ENCODE measurements at places on chromosomes 13 and 19. TPM values are rescaled to one million over a fixed set of nuclear protein-coding genes. Genes with fewer than 3 reads are reported as not detected.

- no peak for DNase-seq
Measured at GRCh38 chr13:41416276-41416675, 41.1 kb upstream of the RGCC start.

GRCh38 chr13:75411924-75412537 lies 69.9 kb downstream of the TBC1D4 start:
- no peak for DNase-seq

BCL3 gene
- total RNA-seq: 31.9 TPM

- peak; percentile 56 for DNase-seq
Measured at GRCh38 chr19:4633140-4633967, 6.0 kb upstream of the TNFAIP8L1 start.

- no peak for DNase-seq
Measured at GRCh38 chr19:53936029-53936428, 26.7 kb upstream of the CACNG8 start.

- no peak for DNase-seq
Measured at GRCh38 chr13:98515818-98516465, 61.0 kb downstream of the STK24 start.

DNA sequence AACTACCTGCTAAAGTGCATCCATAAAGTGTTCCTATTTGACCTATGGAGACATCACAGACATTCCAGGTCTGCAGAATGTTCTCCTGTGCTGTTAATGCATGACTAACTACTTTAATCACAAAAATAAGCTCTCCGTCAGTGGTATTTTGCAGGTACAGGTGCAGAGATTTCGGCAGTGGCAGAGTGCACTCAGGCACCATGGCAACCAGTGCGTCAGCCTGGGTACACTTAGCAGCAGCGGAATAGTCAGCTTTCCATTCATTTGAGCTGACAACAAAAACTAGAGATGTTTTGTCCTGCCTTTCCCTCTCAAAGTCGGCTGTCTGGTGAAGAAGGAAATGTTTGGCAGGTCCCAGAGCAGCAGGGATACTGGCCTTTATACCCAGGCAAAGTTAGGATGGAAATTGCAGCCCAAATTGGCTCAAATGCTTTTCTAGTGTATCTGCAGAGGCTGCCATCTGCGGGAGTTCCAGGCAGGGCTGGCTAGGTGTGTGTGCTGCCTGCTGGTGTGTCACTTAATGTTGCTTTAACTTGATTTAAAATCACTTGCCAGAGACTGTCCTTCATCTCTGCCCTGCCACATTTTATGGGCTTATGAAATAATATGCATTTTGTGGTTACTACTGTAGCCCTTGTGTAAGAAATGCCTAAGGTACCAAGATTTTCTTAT lies 195.8 kb downstream of the RAP2A start:
- DNase-seq: no peak

ANGPTL8 gene
- not detected for total RNA-seq

DNA sequence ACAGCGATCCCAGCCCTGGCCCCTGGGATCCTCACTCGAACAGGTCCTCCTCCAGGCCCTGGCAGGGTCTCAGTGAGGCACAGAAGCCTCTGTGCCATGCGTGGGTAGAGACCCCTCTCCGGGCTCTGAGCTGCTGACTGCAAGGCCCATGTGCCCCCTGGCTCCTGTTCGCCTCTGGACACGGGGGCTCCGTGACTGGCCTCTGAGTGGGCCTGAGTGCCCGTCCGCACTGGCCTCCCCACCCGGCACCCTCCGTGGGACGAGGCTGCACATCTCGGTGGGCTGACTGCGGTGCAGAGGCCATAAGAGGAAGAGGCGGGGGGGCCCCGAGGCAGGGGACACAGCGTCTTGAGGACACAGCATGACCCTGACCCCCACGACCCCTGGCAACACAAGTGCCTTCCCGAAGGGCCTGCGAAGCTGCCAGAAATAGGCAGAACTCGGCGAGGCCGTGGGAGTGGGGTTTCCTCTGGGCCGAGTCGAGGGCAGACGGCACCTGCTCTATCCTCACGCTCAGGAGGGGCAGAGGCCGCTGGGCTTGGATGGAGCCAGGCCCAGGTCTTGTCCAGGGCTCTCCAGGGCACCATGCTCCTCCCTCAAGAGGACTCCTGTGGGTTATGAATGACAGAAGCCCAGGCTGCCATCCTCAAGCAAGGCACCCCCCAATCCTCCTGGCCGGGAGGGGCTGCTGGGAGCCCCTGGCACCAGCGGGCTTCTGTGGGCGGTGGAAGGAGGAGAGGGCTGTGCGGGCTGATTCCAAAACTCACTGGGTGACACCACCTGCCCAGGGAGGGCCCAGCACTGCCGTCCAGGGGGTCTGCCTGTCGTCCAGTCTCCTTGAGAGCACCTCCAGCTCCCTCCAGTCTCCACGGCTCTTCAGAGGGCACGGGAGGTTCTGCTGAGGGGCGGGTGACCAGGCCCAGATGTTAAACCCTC lies 52.6 kb downstream of the RASA3 start:
- DNase-seq: peak; percentile 76

ATP4B gene
- not detected for total RNA-seq

KLK14 gene
- total RNA-seq: 0.20 TPM

- no peak for DNase-seq
Measured at GRCh38 chr19:15813916-15814315, 1.5 kb downstream of the OR10H1 start.

DNA sequence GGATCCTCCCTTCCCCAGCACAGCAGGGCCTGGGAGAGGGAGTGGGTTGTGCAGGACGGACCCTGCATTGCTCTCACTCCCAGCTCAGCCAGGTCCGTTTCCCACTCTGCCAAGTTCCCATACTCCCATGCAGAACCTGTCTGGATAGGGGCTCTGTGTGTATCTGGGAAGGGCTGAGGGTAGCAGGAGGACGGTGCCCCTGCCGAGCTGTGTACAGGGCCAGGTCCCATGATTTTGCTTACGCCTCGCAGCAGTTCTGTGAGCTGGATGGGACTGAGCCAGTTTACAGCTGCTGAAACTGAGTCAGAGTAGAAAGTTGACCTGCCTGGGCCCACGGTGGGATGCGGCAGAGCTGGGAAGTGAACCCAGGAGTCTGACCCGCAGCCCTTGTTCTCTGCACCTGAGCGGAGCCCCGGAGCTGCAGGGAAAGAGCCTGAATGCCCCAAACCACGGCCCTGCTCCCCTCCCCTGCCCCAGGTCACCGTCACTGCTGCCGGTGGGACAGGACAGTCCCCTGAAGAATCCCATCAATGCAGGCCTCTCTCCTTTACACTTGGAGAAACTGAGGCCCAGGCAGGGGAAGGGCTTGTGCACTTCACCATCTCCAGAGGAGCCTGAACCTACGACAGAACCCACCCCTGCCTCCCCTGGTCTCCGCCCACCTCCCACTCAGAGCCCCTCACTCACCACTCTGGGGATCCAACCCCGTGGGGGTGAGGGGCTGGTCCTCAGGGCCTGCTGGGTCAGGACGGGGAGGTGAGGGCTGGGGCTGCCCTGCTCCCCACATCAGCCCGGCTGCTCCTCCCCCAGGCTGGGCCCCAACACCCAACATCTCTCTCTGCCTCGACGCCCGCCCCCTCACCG lies 3.5 kb downstream of the LILRB5 start:
- DNase-seq: peak; percentile 44

DNA sequence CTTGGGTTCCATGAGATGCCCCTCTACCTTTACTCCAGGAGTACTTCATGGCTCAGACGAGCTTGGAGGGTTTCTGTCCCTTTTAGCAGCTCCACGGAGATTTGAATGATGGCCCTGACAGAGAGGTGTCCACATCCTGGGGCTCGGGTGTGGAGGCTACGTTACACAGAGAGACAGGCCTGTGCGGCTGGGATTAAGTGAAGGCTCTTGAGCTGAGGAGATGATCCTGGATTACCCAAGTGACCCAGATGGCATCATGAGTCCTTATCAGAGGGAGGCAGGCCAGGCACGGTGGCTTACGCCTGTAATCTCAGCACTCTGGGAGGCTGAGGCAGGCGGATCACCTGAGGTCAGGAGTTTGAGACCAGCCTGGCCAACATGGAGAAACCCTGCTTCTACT lies 12.4 kb downstream of the DPP9 start:
- no peak for DNase-seq

ZNF93 gene
- 1.8 TPM for total RNA-seq

GRCh38 chr13:44259045-44260027 lies 114.3 kb upstream of the SERP2 start:
- DNase-seq: no peak

- no peak for DNase-seq
Measured at GRCh38 chr13:48810013-48810412, 156.3 kb downstream of the CYSLTR2 start.

DNA sequence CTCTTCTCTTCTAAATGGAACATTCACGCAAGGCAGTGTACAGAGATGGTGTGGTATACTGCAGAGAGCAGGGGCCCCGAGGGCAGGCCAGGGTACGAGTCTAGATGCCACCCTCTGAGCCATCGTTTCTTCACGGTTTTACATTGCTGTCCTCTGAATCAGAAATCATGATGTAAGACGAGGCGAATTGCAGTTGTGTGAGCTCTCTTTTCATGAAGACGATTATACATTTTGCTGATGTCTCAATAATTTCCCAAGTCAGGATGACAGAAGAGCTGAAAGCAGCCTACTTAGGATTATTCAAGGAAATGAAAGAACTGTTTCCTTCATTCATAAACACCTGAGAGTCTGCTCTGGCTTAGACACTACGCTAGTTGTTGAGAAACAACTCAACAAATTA lies 93.8 kb upstream of the RNF113B start:
- DNase-seq: no peak

DNA sequence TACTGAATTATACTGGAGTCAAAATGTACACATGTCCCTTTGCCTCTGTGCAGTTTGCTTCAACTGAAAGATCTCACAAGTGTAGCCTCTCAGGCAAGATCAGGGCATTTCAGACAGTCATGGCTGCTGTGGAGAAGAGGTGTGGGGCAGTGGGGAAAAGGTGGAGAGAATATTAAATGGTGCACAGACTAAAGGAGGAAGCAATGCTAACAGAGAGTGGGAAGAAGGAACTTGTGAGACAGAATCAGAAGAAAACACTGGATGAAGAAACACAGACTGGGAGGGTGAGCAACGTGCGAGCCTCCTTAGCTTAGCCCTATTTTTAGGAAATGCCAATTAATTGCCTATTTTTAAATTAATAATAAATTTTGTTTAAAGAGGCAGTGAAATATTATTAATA lies 49.6 kb upstream of the RAP2A start:
- no peak for DNase-seq

DNA sequence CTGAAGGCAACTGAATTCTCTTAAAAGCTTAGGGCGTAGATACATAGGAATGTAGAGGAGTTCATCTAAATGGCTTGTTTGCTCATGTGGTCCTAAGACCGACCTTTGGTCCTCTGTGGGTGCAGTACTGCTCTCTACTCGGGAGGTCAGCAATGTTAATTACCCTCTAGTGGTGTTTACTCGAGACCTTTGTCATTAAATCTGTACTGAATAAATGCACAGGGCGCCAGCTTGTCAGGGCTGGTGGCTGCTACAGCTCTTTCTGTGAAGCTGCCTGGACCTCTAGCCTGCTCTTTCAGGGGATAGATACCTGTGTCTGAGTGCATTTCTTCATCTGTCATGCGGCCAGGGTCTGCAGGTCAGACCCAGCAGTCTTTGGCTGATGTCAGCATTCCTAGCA lies 29.2 kb upstream of the MPHOSPH8 start:
- DNase-seq: no peak
